ENCODE measurements at places on chromosomes 11 and 22.
A peak's percentile ranks its signal among the peaks of the same experiment; 100 is the strongest.

GRCh38 chr22:40050258-40050657 lies 55.5 kb downstream of the FAM83F start:
- DNase-seq: no peak

DNA sequence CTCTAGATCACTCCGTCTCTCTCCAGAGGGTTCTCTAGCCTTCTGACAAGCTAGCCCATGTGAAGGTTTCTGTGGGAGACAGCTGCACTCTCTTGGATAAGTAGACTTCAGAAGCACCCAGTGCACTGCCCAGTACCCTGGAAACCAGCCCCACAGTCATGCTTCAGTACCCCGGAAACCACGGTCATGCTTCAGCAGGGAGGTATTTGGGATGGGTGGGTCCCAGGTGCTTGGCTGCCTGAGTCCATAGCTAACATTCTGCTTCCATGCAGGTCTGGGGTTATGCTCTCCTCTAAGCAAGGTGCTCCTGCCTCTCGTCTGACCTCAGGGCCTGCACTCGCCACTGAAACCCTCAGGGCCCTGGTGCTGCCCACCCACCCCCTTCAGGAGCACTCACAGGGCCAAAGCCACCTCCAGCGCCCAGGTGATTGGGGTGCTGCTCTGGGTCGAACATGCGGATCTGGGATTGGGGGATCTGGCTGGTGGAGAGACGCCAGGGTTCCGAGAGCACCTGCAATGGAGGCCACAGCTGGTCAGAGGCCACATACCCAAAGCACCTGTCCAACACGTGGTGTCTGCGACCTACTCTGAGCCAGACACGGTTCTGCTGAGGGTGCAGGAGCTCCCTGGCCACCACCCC lies 7.3 kb upstream of the SYCE3 start:
- no peak for DNase-seq

- no peak for DNase-seq
Observed at GRCh38 chr11:35112846-35113105, 26.2 kb upstream of the CD44 start.

DNA sequence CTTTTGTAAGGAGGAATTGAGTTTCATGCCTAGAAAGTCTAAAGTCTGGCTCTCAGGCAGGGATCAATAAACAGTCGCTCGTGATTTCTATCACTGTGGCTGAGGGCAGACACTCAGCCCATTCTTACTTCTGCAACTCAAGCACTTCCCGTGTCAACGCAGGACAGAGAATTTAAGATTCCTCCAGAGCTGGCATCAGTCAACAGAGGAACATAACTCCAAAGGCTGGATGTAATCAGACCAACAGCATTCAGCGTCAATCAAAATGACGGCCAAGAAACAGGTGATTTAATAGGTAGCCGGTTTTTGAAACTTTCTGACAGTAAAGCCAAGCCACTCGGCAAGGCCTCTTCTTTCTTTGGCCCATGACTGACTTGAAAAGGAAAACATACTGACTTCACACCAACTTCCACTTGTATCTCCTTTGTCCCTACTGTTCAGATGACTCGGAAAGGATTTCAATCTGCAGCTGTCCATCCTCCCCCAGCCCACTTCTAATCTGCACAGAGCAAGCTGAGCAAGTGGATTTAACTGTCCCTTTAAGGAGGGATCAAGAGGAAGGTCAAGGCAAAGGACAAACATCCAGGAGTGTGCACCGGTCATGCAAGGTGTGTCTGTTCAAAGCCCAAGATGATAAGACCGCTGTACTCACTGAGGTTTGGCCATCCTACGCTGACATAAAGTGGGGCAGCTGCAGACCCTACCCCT lies 9.5 kb downstream of the VPS37C start:
- DNase-seq: no peak

DNA sequence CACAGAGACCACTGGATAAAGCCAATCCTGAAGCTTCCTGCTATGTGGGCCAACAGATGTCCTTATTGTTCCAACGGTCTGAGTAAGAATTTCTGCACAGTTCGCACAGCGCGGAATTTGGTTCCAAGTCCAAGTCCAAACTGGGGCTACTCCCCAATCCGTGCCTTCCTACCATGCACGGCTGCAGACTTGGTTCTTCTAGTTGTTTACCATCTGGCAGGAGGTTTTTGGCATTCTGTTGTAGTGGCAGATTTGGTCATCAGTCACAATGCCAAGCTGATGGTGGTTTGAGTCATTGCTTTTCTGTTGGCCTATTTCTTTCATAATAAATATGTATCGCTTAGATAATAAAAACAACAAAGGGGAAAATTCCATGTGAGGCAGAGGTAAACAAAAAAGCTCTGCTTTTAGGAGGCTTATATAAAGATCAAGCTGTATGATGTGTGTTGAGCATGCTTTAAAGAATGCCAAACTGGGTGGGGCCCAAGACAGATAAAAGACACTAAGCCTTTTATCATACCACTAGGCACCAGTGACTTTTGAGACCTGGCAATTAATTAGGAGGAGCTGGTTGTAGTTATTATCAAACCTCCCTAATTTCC lies 52.5 kb upstream of the SYN3 start:
- no peak for DNase-seq

GRCh38 chr22:41171996-41172395 lies 33.1 kb upstream of the L3MBTL2 start:
- DNase-seq: no peak

DNA sequence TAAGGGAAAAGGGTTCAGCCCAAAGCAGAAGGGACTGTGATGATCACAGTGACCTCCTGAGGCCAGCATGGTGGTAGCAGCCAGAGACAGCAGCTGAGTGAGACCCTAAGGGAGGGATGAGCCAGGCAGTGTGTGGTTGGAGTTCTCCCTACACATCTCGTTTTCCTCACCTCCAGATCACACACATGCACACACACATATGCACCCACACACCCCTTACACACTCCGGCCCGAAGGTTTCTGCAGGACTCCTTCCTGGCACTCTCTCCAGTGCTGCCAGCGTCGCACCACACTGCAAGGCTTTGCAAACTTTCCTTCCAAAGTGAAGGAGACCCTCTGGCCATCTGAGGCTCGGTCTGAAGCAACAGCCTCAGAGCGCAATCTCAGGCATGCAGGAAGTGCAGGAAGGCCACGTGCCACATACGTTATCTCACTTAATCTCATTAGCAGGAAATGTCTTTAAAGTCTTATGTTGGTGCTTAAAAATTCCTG lies 26.9 kb upstream of the TP53I11 start:
- peak; percentile 56 for DNase-seq

GRCh38 chr11:1342946-1343345 lies 33.5 kb upstream of the TOLLIP start:
- DNase-seq: no peak

- peak; percentile 36 for DNase-seq
Observed at GRCh38 chr22:27801202-27801615, 347 bp downstream of the MN1 start.

GRCh38 chr22:44341431-44342346 lies 28.9 kb upstream of the SHISAL1 start:
- DNase-seq: no peak

GRCh38 chr11:83643115-83643514 lies 356.9 kb upstream of the CCDC90B start:
- DNase-seq: no peak

- no peak for DNase-seq
Observed at GRCh38 chr22:42385696-42386095, 46.5 kb downstream of the NFAM1 start.

DNA sequence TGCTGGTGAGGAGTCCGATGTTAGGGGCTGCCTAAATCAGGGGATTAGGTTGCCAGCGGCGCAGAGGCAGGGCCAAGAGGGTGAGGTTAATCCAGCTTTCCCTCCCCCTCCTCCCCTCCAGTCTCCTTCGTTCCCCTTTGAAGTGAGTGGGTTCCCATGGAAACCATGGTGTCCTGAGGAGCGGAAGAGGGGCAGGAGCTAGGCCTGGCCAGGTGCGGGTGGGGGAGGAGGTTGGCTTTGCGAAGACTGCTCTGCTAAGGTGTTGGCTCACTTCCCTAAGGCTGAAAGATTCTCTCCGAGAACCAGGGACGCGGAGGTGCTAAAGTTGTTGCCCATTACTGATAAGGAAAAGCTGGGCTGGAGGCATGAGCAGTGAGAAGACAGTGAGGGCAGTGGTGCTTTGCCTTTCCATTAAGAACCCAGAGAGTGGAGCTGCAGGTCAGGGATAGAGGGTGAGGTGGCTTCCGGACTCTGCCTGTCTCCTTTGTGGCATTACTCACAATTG lies 124.6 kb downstream of the FEZ1 start:
- DNase-seq: no peak

DNA sequence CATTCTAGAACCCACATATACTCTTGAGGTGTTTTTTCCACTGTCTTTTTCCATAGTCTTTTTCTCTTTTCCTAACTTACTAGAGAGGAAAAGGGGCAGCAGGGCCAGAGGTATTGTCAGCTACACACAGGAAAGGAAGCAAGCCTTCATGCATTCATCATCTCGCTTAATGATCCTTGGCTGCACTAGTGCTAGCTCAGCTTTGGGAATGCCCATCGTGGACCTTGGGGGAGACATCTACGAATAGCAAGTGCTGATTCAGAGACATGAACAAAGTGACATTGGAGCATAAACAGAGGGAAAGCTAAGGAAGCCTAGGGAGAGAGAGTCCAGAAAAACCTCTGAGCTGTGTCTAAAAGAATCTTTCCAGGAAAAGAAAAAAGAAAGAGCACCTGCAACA lies 466.3 kb upstream of the ARHGAP42 start:
- no peak for DNase-seq

DNA sequence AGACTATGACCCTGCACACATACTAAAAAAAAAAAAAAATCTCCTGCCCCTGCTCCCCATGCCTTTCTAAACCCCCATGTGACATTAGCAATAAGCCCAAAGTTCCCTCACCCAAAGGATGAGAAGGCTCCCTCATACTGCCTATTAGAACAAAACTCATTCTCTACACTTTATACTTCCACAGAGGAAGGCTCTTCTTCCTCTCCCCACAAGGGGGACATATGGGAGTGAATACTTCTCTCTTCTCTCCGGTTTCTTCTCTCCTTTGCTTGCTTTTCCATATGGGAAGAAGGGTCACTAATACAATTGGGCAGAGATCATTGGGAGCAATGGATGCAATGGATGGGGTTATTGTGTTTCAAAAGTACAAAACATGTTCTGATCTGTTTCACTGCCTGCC lies 3.3 kb downstream of the OR52L1 start:
- no peak for DNase-seq

DNA sequence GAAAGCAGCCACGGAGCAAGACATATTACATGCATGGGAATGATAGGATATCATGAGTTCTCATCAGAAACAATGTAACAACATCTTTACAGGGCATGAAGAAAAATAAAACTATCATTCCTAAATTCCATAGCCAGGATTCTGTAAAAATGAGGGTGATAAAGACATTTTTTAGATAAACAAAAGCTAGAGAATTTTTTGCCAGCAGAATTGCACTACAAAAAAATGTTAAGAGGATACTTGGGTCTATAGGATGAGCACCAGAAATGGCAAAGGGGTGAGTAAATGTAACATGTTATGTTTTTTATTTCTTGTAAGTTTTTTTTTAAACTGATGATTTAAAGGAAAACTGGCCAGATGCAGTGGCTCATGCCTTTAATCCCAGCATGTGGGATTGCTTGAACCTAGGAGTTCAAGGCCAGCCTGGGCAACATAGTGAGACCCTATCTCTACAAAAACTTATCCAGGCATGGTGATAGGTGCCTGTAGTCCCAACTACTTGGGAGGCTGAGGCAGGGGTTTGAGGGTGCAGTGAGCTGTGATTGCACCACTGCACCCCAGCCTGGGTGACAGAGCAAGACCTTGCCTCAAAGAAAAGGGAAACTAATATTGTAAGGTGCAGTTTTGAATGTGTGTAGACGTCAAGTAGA lies 33.2 kb downstream of the TBX1 start:
- no peak for DNase-seq

DNA sequence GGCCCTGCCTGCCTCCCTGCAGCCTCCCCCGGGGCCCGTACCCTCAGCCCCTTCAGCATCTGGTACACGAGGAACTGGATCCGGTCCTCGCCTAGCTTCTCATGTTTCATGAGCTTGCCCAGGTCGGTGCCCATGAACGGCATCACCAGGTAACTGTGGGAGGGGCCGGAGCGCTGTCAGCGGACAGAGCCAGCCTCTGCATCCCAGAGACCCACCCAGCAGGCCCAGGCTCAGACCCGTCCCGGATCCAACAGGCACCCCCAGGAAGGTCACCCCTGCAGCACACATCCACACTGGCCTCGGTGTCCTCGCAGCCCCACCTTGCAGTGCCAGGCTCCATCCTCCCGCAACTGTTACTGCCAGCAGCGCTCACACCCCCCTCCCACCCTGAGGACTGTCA lies 4.4 kb downstream of the MAPK12 start:
- DNase-seq: no peak

GRCh38 chr11:85603220-85603619 lies 23.9 kb downstream of the DLG2 start:
- DNase-seq: no peak

DNA sequence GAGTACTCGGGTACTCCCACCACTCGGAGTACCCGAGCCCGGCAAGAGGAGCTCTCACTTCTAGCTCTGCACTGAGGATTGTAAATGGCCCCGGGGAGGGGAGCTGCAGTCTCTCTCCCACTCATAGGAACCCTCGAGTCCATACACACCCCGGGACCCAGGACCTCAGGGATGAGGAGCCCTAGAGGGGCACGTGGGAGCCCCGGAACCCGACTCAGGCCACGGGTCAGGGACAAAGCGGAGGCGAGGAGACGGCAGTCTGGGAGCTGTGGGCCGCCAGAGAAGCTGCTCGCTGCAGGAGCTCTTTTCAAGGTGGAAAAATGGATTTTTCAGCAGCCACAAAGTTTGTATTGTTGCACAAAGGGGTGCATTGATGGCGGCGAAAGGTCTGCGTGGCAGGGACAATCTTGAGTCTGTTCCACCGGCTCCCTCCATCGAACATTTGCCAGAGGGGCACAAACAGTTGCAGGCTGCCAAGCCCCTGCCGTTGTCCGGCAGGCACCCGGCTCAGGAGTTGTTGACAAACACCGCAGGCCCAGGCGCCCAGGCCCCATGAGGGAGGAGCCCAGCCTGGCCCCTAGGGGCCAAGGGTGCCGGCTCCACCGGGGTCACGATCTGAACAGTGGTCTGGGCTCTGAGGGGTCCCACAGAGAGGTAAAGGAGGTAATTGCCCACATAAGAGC lies 5.7 kb upstream of the FLI1 start:
- no peak for DNase-seq

DNA sequence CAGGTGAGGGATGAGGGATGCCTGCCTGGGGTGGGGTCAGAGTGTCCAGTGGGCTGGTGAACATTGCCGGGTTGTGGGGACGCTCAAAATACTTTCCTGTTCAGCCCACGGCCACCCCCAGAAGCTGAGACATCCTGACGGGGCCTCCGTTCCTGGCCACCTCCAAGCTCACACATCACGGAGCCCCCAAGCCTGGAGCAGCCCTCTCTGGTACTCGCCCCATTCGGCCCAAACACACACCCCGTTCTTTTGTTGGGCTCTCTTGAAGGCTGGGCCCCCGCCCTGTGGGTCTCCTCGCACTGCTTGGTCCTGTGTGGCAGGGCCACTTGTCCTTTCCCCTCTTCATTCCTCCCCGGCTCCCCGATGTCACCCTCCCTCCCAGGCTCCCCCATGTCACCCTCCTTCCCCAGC lies 442.6 kb downstream of the TBC1D22A start:
- DNase-seq: no peak

DNA sequence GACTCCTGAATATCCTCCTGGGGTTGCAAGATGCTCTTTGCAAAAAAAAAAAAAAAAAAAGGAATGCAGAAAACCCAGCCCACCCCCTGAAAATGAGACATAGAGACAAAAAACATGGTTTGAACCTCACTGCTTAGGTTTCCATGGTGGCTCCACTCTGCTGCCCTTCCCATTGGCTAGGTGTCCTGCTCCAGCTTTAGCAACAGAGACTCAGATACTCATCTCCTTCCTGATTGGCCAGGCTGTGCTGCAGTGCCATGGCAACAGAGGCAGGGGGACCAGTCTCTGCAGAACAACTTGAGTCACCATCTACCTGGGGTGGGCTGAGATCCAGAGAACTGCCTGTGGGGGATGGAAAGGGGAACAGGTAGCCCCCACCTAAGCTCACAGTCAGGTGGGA lies 17.4 kb upstream of the YWHAH start:
- DNase-seq: no peak
